ENCODE measurements at places on chromosomes 7 and 10.

DNA sequence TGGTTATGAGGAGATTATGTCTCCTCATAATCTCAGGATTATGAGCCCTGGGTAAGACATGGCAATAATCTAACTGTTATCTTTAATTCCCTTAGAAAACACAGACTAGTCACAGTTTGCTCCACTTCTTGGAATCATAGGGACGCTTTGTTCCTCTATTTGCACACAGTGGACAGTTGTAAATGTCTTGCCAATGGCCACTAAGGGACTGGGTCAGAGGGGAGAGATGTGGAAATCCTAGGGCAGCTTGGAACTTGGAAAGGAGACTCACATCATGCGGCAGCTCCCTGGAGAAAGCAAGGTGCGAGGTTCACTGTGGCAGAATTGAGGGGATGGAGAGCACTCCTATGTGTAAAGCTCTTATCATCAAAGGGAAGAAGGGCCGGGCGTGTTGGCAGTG, 266.1 kb downstream of the PRPF18 start:
- no peak for DNase-seq

- DNase-seq: peak; percentile 81
These were observed 185.2 kb upstream of the ITGB1 start for GRCh38 chr10:33143160-33143728.

- DNase-seq: no peak
These were observed 19.4 kb upstream of the SGCE start for GRCh38 chr7:94675356-94675755.

- DNase-seq: no peak
These were observed 81.9 kb downstream of the DNMBP start for GRCh38 chr10:99927721-99928280.

DNA sequence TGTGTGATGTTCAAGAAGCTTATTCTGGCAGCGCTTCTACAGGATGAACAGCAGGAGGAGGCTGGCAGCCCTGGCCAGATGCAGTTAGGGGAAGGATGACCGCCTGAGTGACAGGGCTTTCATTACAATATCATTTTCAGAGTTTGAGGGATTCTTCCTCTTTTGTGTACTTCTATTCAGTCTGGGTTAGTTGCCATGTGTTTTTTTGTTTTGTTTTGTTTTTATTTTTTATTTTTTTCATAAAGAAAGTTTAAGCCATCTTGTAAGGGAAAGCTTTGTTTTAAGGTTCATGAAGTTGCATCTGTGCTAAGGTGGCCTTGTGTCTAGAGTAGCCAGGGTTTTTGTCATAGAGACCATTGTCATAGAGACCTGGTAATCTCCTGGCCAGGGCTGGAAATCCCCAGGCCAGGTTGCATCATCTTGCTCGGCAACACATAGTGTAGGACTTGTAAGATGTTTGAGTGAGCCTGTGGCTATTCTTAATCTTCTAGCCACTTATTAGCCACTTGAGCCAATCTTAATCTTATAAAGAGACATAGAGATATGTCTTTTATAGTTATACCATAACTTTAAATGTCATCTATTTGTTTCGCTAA, 230.5 kb upstream of the TMEM229A start:
- no peak for DNase-seq

GRCh38 chr10:126798649-126799048, 106.6 kb upstream of the DOCK1 start:
- DNase-seq: no peak

- DNase-seq: no peak
These were observed 243.6 kb downstream of the SKIDA1 start for GRCh38 chr10:21281765-21282484.

GRCh38 chr7:106022193-106022821, 59.2 kb downstream of the CDHR3 start:
- DNase-seq: no peak

DNA sequence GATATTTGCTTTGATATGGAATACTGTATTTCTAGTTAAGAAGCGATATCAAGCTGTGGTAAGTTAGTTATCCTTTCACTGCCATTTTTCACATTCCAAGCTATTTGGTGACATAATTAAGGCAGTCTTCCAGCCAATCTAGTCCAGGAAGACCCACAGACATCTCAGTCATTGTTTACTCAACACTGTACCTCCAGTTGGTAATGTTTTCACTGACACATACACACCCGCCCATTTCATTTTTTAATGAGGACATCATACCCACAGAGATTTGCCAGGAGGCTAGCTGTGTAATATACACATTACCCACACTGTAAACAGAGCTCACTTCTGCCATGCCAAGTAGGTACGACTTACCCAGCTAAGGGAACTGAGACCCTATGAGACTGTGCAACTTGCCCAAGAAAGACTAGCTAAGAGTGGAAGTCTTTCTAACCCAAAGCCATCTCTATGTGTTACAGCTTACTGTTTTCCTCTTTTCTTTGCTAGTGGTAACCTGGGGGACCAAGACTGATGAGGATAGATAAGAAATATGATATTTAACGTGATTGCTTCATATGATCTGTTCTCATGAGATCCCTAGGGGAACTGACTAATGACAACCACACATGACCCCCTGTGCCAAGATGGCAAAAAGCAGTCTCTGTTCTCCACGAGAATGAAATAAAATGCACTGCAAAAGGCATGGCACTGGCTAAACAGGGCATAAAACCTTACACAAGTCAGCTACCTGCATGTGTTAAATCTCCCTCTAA, 179.0 kb downstream of the DGKI start:
- peak; percentile 44 for DNase-seq

- no peak for DNase-seq
These were observed 16.0 kb upstream of the ZNF33B start for GRCh38 chr10:42654419-42654818.

DNA sequence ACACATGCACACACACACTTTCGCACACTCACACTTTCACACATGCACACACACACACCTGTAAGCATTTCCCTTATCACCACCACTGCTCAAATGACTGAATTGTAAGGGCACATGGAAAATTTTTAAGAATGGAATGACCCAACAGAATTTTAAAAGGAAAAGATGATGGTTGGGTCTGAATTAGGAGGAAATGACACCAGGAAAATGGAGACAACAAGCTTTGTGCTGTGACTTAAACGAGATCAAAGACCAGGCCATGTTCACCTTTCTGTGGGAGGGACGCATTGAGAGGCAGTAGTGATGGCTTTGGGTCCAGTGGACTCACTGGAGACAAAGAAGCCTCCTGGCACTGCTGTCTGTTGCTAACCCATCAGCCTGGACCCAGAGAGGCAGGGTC, 16.7 kb upstream of the C10orf71 start:
- DNase-seq: no peak

- DNase-seq: no peak
These were observed 204.3 kb downstream of the CCDC7 start for GRCh38 chr10:32650246-32650655.

GRCh38 chr7:25098096-25099046, 26.7 kb downstream of the CYCS start:
- DNase-seq: peak; percentile 20

GRCh38 chr10:69057951-69058297, 30.0 kb upstream of the SRGN start:
- DNase-seq: no peak

GRCh38 chr10:73263693-73264347, 11.4 kb upstream of the MRPS16 start:
- DNase-seq: peak; percentile 4

DNA sequence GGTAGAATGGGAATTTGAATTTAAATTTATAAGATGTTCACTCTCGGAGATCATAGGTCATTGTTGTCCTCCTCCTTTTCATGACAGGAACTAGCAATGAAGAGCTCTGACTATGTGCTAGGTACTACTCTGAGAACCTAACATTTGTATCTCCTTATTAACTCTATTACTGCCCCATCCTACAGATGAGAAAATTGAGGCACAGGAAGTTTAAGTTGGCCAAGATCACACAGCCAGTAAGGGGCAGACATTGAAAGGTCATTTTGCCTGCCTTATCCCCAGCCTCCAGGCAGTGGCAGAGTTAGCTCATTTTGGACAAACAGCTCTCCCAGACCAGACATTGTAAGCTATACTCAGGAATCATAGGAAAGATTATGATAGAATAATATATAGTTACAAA, 6.0 kb downstream of the SRGN start:
- no peak for DNase-seq

- no peak for DNase-seq
These were observed 190.8 kb upstream of the TMEM196 start for GRCh38 chr7:19964246-19964645.

- DNase-seq: no peak
These were observed 8.8 kb upstream of the TYSND1 start for GRCh38 chr10:70155255-70155838.

- no peak for DNase-seq
These were observed 106.2 kb upstream of the AGK start for GRCh38 chr7:141444961-141445360.

DNA sequence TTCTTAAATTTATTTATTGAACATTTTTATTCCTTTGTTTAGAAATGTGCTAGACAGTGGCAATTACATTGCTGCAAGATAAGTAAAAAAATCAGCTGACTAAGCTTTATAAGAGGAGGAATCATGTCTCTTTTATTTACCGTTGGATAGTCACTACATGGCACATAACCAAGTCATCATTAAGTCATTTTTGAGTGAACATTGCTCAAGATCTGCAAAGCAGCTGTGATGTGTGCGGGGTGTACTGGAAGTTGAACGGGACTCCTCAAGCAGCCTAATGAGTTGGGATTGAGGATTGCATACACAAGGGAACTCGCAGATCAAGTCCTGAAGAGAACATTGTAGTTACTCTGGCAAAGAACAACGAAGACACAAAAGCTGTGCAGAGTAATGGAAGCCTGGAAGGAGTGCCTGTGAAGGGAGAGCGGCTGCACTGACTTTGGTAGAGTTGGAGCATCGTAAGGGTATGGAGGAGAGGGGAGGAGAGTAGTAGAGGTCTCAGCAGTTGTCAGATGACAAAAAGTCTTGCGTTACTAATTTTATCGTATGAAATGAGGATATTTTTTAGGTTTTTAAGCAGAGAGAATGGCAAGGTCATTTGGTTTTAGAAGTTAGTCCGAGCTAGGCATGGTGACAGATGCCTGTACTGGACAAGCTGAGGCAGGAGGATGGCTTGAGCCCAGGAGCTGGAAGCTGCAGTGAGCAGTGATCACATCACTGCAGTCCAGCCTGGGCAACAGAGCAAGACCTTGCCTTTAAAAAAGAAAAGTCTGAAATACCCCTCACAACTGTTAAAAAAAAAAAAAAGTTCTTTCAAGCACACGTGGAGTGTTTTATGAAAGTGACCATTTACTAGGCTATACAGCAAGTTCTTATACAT, 95.1 kb downstream of the BMPR1A start:
- peak; percentile 73 for DNase-seq

GRCh38 chr7:44217223-44217714, 16.5 kb downstream of the YKT6 start:
- no peak for DNase-seq

GRCh38 chr7:70634071-70634470, 497.9 kb upstream of the GALNT17 start:
- DNase-seq: no peak

- no peak for DNase-seq
These were observed 56.1 kb downstream of the AUTS2 start for GRCh38 chr7:69654381-69654780.

GRCh38 chr7:83001362-83002040, 161.2 kb downstream of the PCLO start:
- no peak for DNase-seq

DNA sequence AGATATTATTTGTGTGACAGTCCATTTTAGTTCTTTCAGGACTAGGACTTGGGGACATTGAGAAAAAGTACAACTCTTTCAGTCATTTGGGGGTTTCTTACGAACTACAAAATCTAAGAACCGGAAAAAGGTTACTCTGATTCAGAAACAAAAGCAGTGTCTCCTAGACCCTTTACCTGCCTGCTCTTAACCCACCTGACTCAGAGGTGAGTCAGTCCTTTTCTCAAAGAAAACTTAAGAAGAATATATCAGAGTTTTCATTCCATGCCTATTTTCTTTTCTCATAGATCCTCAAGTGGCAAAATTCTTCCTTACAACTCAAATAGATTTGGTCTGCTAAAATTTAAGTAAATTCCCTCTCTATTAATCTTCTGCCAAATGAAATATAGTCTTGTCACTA, 114.9 kb upstream of the PTN start:
- no peak for DNase-seq

- DNase-seq: no peak
These were observed 15.5 kb downstream of the ARHGAP12 start for GRCh38 chr10:31912898-31913850.

DNA sequence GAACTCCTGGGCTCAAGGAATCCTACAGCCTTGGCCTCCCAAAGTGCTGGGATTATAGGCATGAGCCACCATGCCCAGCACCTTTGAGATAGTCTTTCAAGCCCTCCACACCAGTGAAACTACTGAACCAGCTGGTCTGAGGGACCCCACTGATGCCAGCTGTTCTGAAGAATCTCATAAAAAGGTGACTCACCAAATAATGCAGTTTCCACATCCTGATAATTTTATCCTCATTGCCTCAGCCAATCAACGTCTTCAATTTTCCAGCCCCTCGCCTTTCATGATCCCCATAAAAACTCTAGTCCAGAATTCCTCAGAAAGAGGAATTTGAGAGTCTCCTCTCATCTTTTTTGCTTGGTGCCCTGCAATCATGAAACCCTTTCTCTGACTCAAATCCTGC, 1691.6 kb upstream of the LRRTM3 start:
- DNase-seq: no peak

DNA sequence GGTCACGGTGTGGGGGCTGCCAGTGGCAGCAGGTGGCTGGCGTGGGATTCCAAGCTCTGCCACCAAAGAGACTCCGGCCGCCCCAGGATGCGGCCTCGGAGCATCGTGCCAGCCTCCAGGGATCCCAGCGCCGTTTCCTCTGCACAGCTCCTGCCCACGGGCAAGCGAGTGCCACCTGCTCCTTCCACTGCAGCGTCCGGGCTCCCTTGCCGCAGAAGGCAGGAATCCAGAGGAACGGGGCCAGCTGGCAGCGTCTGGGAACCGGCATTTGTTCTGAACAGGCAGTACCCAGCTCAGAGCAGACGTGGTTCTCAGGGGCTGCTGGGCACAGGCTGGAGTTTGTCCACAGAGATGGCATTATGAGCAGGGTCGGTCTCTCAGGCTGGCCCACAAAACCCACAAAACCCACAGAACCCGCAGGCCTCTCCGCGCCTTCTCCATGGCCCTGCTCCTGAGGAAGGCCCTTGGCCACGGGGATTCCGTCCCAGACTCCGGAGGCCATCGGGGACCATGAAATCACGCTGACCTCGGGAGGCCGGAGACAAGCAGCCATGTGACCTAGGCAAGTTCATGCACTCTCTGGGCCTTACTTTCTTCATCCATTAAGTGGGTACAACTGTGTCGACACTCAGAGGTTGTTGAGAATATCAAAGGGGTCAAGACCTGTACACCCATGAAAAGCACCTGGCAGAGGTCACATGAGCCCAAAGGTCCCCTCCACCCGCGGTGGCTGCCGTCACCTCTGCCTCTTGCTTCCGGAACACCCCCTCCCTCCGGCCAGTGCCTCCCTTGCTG, 72.1 kb upstream of the TNRC18 start:
- DNase-seq: no peak

- no peak for DNase-seq
These were observed 239.6 kb downstream of the SKAP2 start for GRCh38 chr7:26624839-26625238.

GRCh38 chr10:9229702-9230244, 1175.3 kb downstream of the GATA3 start:
- DNase-seq: no peak
